ENCODE measurements at places on chromosomes 5 and 9.
A peak's percentile ranks its signal among the peaks of the same experiment; 100 is the strongest.

DNA sequence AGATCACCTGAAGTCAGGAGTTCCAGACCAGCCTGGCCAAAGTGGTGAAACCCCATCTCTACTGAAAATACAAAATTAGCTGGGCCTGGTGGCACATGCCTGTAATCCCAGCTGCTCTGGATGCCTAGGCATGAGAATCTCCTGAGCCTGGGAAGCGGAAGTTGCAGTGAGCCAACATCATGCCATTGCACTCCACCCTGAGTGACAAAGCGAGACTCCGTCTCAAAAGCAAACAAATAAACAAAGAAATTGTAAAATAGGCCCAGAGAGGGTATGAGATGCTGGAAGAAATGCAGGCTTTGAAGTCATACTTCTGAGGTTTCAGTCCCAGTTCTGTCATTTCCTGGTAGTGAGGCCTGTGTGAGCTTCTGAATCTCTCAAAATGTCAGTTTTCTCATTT is 5.3 kb upstream of the ARHGEF37 start:
- no peak overlapping the region for H3K4me3 ChIP-seq
- H3K27me3 ChIP-seq: peaks cover 7% of the 10 kb centered on the region
- no peak for DNase-seq
- H3K36me3 ChIP-seq: no peaks in the 10 kb centered on the region

DNA sequence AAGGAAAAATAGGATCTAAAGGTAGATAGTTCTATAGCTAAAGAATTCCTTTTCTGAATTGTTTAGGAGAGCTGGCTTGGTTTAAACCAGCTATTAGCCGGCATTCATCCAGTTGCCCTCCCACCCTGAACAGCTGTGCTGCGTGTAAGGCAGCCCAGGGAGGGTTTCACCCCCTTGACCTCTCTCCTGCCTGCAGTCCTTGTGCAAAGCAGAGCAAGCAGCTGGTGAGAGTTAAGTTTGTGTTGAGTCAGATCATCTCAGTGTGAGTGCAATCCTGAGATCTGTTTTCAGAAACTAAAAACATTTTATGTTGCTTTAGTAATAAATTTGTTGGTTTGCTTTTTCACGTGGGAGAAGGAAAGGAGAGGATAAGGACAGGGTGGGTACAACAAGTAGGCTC is 13.0 kb downstream of the SLC25A25 start:
- peaks cover 40% of the 10 kb centered on the region for H3K4me1 ChIP-seq
- no peaks in the 10 kb centered on the region for H3K27me3 ChIP-seq
- peak overlapping the region; percentile 11 for H3K4me3 ChIP-seq
- DNase-seq: no peak
- H3K36me3 ChIP-seq: peaks cover 21% of the 10 kb centered on the region

DNA sequence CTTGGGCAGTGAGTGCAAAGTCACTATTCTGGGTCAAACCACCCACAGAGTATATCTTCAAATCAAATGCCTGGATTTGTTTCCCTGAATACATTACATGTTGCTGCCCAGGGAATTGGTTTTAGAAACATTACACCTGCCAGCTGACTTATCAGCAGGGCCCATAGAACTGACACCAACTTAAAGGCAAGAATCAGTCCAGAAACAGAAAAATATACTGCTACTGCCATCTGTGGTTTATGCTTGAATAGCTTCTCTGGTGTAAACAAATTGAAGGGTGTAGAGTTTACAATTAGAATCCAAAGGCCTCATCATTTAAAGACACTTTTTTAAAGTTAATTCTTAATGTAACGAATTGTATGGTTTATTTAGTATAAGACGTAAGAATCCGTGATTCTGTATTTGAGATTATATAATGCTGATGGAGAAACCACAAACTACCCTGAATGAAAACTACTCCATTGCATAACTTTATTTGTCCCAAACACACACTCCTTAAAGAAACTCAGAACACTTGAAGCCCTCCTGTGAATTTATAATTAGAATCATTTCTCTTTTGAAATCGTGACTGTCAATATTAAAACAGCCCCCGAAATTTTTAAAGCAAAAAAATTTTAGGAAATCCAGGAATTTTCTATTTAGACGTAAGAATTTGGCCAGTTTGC is 6.2 kb downstream of the NR6A1 start:
- H3K4me1 ChIP-seq: peaks cover 21% of the 10 kb centered on the region
- no peaks in the 10 kb centered on the region for H3K36me3 ChIP-seq
- H3K4me3 ChIP-seq: no peak overlapping the region

DNA sequence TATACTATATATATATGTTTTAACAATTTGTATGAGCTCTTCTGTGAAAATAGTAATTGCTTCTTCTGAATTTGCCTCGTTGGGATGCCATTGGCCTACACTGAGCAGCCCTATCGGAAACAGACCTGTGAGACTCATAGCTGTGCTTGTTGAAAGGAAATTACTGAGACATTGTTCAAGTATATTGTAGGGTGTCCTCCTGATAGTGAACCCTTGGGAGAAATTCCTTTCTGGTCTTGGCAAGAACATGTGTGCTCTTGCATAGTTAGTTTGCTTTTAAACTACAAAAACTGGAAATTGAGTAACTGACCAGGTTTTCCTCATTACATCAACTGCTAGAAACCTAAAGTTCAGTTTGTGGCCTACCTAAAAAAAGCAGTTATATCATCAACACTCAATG is 160.9 kb downstream of the LURAP1L start:
- no peaks in the 10 kb centered on the region for H3K27me3 ChIP-seq
- peaks cover 2% of the 10 kb centered on the region for H3K4me1 ChIP-seq
- no peak for DNase-seq
- H3K36me3 ChIP-seq: no peaks in the 10 kb centered on the region
- H3K4me3 ChIP-seq: no peak overlapping the region

DNA sequence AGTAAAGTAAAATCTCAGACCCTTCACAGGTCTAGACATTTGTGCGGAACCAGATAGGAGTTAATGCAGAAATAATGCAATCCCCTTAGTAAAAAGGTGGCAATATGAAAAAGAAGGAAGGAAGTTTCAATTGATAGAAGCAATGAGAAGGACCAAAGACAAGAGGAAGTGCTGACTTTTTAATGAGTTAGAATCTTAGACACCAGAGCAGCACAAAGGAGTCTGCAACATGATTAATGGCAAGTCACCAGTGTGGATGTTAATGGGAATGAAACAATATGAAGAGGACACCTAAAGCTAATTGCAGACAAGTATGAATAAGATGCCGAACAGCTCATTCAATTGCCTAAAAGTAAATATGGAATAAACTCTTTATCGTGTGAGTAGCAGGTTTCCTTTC is 50.9 kb downstream of the MEGF9 start:
- DNase-seq: no peak
- peaks cover 11% of the 10 kb centered on the region for H3K4me1 ChIP-seq
- no peaks in the 10 kb centered on the region for H3K36me3 ChIP-seq
- no peaks in the 10 kb centered on the region for H3K27me3 ChIP-seq
- no peak overlapping the region for H3K27ac ChIP-seq
- H3K4me3 ChIP-seq: no peak overlapping the region
